ENCODE measurements at places on chromosomes 2 and 18.

DNA sequence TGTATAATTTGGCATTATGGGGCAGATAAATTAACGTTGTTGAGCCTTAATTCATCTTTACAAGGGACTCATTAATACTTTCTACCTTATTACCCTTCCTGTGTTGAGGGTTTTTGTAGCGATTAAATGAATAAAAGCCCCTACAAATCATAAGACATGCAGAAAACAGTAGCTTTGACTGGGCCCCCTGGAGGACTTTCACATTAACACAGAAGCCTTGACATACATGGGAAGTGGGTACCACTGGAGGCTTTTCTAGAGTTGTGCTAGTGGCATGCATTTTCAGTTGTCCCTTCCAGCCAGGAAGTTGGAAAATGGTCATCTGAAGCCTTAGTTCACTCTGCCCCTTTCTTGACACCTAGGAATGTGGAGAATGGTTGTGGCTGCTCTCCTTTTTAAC lies 30.2 kb downstream of the MTA3 start:
- DNase-seq, result no peak

DNA sequence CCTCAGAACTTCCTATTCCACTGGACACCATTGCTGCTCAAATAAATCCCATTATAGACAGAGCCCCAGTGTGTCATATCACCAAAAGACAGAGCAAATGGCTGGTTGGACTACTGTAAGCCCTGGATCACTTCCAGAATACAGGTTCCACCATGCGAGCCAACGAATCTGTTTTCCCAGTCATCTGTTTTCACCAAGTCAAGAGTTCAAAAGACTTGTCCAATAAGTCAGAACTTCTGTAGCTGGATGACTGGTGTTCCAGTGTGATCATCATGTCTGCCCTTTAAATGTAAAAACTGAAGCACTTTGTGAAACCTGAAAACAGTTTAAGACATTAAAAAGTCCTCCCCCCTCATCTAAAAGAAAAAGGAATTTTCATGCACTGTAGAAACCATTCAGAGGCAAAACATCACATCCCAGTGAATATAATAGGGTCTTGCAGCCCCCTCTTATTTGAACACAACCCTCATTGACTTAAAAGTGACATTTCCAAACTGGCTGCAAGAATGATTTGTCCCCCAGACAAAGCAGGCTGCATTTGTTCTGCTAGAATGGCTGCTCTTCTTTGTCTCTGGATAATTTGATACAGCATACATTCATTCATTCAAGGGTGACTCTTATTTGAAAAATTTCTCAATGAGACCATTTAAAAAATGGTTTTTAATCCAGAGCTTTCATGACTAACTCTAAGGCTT lies 64.6 kb upstream of the TANC1 start:
- no peak for DNase-seq

DNA sequence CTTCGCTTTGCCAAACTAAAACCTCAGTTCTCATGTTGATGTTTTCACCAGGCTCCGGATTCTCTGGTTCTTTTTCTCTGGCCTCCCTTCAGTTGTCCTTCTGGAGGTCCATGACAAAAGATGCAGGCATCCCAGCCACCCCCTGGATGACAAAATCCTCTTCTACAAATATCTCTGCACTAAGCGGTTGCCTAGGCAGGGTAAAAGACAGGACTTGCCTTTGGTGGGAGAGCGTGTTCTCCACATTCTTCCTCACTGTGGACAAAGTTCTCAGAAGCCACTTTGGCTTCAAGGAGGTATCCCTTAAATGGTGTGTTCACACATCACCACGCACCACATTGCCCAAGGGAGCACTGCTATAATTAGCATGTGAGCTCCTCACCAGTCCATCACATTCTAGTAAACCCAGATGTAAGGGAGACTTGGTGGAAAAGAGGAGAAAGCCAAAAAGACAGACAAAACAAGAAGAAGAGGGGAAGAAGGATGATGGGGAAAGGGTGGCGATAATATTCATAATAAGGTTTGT lies 23.6 kb upstream of the MRPL33 start:
- DNase-seq, result no peak

DNA sequence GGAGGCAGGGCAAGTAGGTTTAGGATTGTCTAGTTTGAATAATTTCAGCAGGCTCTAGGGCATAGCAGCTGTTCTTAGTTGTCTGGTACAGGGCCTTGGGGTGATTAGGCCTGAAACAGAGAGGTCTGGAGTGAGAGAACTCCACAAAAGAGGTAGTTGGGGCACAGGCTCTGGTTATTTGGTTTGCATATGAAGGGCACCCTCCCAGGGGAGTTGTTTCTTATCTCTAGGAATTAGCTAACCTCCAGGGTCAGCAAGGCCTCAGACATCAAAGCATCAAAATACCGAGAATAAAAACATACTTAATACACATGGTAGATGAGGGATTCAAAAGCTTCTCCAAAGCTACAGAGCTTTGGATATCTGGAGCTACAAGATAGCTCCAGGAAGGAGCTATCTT lies 38.3 kb upstream of the SLC14A2 start:
- no peak for DNase-seq

DNA sequence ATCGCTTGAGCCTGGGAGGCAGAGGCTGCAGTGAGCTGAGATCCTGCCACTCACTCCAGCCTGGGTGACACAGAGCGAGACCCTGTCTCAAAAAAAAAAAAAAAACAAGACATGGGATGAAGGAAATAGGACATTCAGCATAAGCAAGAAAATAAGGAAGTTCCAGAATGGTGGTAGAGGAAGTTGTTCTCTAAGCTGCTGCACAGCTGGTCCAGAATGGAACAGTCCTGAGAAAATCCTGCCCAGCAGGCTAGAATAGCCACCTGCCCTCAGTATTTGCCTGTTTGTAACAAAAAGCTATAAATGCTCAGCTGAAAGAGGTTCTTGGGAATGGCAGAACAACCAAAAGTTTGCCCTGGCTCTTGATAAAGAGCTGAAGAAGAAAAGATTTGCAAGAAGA lies 11.1 kb upstream of the MAPRE3 start:
- no peak for DNase-seq

DNA sequence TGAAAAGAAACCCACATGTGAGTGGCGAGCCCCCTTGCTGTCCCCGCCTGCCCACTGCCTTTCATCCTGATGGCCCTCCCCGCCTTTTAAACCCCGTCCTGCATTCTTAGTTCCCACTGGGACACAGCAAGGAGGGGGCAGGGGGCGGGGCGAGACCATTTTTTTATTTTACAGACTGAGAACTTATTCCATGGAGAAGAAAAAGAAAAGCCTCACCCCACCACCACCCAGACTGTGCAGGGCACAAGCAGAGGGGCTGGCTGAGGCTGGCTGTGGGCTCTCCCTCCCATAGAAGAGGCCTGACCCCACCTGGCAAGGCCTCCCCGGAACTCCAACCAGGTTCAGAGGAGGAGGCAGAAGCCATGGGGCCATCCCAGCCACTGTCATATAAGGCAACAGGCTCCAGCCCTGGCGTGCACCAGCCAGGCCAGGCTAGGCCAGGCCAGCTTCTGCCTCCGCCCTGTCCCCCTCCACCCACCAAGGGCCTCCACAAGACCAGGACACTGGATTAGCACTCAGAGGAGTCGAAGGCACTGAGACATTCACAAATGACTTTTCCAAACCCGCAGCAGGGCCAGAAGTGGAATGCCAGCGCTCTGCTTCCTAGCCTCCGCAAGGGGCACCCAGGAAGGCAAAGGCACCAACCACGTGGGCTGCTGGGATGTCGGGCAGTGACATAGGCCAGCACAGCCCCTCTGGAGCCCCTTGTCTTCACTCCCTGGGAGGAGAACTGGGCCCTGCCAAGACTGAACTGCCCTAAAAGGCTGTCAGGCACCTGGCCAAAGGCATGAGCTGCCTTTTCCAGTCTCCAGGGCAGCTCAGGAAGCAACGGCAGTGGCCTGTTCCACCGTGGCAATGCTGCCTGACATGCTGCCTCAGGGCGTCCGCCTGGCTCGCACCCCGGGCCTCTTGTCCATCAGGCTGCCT lies 37.5 kb upstream of the SEMA4C start:
- no peak for DNase-seq

GRCh38 chr2:191912764-191913163 lies 65.9 kb upstream of the CAVIN2 start:
- DNase-seq, result no peak

- peak; percentile 23 for DNase-seq
Observed at GRCh38 chr18:12597760-12598159, 60.1 kb downstream of the SPIRE1 start.

DNA sequence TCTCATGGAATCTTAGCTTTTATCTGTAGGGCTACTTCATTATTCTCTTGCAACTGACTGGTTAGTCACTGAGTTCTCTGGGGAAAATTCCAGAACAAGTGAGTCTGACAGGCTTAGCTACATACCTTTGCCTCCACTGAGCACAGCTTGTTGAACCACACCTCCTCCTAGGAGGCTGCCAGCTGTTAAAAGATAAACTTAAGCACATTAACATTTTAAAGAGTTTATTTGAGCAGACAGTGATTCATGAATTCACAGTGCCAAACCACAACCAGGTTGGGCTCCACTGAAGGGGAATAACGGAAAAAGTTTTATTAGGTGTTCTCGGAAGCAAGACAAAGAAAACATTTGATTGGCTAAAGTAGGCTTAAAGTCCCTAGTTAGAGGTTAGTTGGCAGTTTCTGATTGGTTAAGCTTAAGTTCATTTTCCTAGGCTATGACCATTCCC lies 12.5 kb upstream of the SLC38A11 start:
- DNase-seq, result peak; percentile 73

DNA sequence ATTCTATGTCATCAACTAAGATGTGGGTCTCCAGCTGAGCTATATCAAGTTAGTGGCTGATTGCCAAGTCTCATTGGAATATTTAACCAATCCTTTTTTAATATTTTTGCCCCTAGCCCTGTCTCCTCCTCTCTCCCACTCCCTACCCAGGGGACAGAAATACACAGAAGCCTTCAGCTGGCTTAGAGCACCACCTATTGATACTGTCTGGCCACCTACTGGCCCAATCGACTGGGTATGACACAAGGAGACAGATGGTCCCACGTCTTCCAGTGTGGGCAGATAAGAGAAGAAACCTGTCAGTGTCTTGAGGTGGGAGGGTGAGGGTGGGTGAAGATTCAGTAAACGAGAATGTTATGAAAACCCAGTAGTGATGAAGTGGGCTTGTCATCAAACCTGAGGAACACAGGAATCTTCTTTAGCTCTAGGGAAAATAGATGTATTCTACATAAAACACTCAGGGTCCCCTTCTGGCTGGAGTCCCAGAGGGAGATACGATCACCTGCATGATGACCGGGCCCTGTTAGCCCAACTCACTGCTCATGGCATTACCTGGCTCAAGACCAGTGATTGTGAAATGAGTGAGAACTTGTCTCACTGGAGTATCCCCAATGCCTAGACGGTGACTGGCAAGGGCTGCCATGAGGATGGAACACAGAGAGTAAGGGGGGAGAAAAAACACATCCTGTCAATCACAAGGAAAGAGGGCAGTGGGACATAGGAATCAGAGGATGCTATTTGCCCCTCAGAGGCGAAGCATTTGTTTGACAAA lies 26.7 kb downstream of the POLR1A start:
- DNase-seq, result no peak

- DNase-seq, result no peak
Observed at GRCh38 chr18:29644276-29644675, 1398.3 kb downstream of the DSC3 start.

GRCh38 chr2:72780477-72780876 lies 45.4 kb downstream of the EXOC6B start:
- no peak for DNase-seq

GRCh38 chr2:233267516-233268245 lies 16.2 kb downstream of the ATG16L1 start:
- DNase-seq, result no peak

GRCh38 chr2:15092691-15093090 lies 460.2 kb downstream of the LRATD1 start:
- no peak for DNase-seq

- DNase-seq, result no peak
Observed at GRCh38 chr18:57440331-57441070, 5.3 kb downstream of the ONECUT2 start.

DNA sequence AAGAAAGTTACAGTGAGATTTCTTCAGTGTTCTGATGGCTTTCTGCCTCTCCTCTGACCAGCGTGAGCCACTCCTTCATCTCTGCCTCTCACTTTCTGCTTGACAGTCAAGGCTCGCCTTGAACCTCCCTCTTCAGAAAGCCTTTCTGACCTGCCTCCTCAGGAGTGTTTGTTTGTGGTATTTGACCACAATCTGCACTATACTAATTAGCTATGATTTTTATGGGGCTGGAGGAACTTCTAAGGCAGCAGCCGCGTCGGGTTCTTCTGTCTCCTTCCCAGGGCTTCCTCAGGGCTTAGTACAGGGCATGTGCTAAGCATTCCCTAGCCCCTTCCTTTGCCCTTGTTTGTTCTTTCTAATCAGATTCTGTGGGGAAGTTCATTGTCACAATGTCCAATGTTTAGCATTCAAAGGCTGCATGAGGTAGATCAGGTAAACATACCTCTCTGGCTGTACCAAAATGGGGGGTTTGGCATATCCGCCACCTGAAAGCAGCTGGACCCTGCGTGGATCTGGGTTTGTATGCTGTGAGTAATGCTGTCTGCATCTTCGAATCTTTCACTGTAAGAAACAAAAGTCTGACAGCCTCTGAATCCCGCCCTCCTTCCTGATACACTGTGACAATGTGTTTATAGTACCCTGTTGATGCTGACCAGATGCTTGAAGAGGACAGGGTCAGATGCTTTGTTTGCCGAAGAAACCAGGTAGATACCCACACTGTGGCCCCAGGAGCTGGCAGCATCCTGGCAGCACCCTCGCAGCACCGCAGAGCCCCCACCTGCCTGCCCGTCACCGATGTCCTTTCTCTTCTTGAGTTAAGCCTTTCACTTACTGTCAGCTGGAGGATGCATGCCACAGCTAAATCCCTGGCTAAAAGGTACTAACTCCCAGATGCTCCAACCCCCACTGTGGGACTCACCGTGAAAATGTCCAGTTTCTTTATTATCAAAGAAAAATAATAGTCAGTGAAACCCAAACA lies 260.8 kb upstream of the HDAC4 start:
- no peak for DNase-seq

- DNase-seq, result no peak
Observed at GRCh38 chr2:72131916-72132841, 15.5 kb downstream of the CYP26B1 start.

- DNase-seq, result no peak
Observed at GRCh38 chr18:8976606-8977005, 125.9 kb upstream of the NDUFV2 start.

DNA sequence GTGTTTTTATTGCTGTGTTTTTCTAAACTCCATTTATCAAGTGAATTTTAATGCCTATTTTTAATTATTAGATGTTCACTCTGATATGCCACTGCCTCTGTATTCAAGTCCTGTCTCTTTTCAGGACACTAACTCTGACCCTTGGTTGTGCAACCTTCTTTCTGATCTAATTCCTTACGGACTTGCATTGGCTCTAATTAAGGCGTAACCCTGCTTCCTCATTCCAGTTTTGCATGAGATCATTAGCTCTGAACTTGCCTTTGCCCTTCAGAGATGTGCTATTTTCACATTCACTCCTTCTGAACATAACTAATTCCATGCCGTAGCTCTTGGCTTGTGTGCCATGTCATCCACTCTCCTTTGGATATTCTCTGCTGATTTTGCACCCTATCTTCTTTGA lies 162.5 kb upstream of the TMEFF2 start:
- DNase-seq, result no peak

DNA sequence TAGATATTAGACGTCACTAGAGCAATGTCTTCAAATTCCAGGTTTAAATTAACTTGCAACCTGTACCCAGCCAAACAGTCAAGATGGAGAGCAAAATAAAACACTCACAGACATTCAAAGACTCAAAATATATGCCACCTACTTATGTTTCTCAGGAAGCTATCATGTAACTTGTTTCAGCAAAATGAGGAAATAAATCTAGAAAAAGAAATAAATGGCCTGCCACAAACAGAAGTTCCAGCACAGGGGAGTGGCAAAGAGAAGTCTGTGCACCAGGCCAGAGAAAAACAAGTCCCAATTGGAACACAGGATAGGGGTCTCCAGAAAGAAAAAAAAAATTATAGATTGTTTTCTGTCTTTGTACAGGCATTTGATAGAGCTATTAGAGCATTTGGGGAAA lies 96.7 kb downstream of the LRP2 start:
- DNase-seq, result no peak
